Activated T-cell treated with anti-CD3 and anti-CD28 coated beads, Interleukin-2, amount 50 U/mL, for 1 hour (primary cell): ENCODE measurements at places on chromosomes 3 and 15.

GRCh38 chr15:34241376-34242330 lies 16.8 kb downstream of the EMC4 start:
- no peak for DNase-seq

DNA sequence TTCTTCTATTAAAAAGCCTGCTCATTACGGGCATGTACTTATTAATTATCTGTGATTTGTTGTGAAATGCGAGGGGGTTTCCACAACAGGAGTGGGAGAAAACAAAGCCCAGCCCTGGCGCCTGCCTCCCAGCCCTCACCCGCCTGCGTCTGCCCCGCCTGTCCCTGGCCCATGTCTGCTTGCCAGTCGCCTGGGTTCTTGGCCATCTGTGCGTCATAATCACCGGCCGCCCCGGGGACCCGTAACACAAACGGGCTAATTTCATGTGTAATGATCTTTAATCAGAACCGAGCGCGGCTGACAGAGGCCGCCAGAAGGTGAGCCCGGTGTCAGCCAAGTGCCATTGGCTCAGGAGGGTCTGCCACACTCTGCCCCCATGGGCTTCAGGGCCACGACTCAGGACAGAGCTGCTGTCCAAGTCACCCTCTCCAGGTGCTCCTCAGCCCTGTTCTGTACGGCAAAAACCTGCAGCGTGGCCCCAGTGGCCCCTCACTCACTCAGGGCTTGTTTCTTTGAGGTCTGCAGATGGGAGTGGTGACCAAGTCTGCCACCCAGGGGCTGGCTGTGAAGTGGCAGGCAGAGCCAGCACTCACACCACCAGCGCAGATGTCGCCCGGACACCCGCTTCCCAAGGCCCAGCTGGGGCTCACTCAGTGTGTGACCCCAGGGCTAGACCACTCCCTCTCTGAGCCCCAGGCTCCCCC lies 28.8 kb upstream of the TMEM115 start:
- DNase-seq: no peak

DNA sequence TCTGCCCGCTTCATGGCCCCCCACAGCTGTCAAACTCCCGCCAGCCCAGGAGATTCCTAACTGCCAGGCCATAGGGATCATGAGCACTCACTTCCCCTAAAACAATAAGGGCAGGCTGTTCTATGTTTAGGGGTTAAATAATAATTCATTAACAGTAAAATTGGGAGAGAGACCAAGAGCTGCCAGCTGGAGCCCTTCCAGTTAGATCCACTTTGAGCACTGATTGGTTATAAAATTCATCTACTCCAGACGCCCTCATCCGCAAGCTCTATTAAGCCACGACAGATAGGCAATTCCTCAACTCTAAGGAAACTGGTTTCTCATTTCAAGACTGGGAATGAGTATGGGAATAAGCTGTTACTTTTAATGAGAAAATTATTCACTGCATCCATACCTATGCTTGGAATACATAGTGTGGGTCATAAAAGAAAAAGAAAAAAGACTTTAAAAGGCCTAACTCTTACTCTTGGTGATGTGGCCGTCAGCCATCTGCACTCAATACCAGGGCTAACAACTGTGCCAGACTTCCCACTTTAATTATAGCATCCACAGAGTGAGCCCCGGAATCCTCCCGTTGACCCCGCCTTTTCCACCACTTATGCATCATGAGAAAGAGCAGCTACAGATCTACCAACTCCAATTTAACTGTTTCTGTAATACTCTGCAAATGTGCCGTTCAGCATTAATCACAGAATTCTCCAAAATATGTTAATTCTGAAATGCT lies 44.5 kb downstream of the IL17RD start:
- no peak for DNase-seq

GRCh38 chr15:87961851-87962420 lies 294.6 kb downstream of the NTRK3 start:
- no peak for DNase-seq

DNA sequence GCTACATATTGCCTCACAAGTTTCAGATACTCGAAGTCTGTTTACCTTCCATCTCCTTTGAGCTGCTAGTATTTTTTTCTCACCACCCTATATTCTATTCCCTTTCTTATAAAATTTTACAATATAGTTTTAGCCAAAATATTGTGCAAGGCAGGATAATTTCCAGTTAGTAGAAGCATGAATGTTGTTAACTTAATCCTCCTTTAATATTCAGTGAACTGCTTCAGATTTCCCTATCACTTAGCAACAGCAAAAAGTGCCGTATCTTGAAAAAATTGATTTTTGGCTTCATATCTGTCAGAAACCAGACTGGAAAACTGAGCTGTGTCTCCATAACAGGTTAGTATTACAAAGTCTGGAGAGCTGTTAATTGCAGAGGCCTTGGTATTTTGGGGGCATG lies 24.0 kb downstream of the PLSCR4 start:
- DNase-seq: no peak

DNA sequence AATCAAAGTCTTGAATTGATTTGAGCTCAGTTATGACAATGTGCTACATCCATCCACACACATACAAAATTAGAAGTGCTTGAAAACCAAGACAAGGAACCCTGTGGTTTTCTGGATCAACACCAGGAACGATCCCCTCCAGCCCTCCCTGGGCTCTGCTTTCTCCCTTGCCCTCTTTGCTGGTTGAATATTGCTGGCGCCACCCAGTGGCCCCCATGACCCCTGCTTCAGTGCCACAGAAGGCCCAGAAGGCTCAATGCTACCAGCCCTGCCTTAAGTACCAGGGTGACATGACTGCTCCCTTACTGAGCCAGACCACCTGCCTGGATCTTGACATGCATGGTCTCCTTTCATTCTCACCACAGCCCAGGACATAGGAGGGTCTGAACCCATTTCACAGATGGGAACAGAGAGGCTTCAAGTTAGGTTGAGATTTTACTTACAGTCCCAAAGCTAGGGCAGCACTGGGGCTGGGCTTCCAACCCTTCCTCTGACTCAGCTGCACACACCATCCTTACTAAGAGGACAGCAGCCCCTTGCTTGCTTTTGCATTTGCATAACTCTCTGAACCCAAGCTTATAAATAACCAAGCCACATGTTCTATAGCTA lies 15.0 kb downstream of the IL12A start:
- no peak for DNase-seq

- no peak for DNase-seq
These were observed 27.8 kb upstream of the GOLIM4 start for GRCh38 chr3:168123201-168124176.

GRCh38 chr3:118910332-118910731 lies 124.3 kb downstream of the IGSF11 start:
- DNase-seq: no peak
